Airway epithelial cell (primary cell): ENCODE measurements at places on chromosomes 1 and 21. TPM values are rescaled to one million over a fixed set of nuclear protein-coding genes. Genes with fewer than 3 reads are reported as not detected.

PHACTR4 gene
- total RNA-seq: 18.1 and 18.2 TPM in 2 replicates

PLCH2 gene
- 79.0 and 100 TPM in 2 replicates for total RNA-seq

HSF2BP gene
- total RNA-seq: 5.5 and 10.6 TPM in 2 replicates

PRR9 gene
- total RNA-seq: not detected in 2 replicates

LINGO4 gene
- not detected in 2 replicates for total RNA-seq

LCE1F gene
- not detected in 2 replicates for total RNA-seq

KPRP gene
- not detected in 2 replicates for total RNA-seq

ERICH3 gene
- 0.07 TPM in 1 of 2 replicates, not detected in the other for total RNA-seq

FLG2 gene
- under 0.01 and 0.05 TPM in 2 replicates for total RNA-seq

RNU1-1 gene
- total RNA-seq: under 0.01 TPM in 2 replicates

NPR1 gene
- total RNA-seq: not detected in 2 replicates

LAMB3 gene
- 652 and 749 TPM in 2 replicates for total RNA-seq

SPRR4 gene
- not detected in 2 replicates for total RNA-seq

SNRPE gene
- total RNA-seq: 87.5 and 108 TPM in 2 replicates

OR2T3 gene
- total RNA-seq: not detected in 2 replicates

NTMT2 gene
- total RNA-seq: not detected in 2 replicates

NES gene
- total RNA-seq: 0.85 and 0.93 TPM in 2 replicates

PATJ gene
- total RNA-seq: 25.4 and 29.6 TPM in 2 replicates

TTLL10 gene
- total RNA-seq: not detected in 2 replicates

DNM3 gene
- total RNA-seq: 2.0 and 2.8 TPM in 2 replicates

ERG gene
- total RNA-seq: 0.14 TPM in 1 of 2 replicates, not detected in the other

PGLYRP4 gene
- total RNA-seq: 3.5 and 10.7 TPM in 2 replicates

SLC22A15 gene
- total RNA-seq: 3.3 and 5.1 TPM in 2 replicates

CCDC27 gene
- total RNA-seq: not detected in 2 replicates

CFAP74 gene
- total RNA-seq: 0.07 TPM in 1 of 2 replicates, not detected in the other

CNR2 gene
- not detected in 2 replicates for total RNA-seq

COL16A1 gene
- 97.7 and 98.1 TPM in 2 replicates for total RNA-seq

DCDC2B gene
- not detected in 2 replicates for total RNA-seq

CHTOP gene
- total RNA-seq: 43.7 and 46.6 TPM in 2 replicates

FCRL2 gene
- not detected in 2 replicates for total RNA-seq

CELA3B gene
- not detected in 2 replicates for total RNA-seq

NMNAT2 gene
- total RNA-seq: under 0.01 TPM in 1 of 2 replicates, not detected in the other

IGSF21 gene
- total RNA-seq: not detected in 2 replicates

KRTAP10-11 gene
- not detected in 2 replicates for total RNA-seq

STRIP1 gene
- total RNA-seq: 24.3 and 25.1 TPM in 2 replicates

PTPRF gene
- total RNA-seq: 152 and 214 TPM in 2 replicates

KRTAP10-6 gene
- total RNA-seq: not detected in 2 replicates

FMOD gene
- total RNA-seq: 0.05 TPM in 1 of 2 replicates, not detected in the other

XCL1 gene
- not detected in 2 replicates for total RNA-seq

C1QA gene
- total RNA-seq: not detected in 2 replicates

CD244 gene
- 0.07 TPM in 1 of 2 replicates, not detected in the other for total RNA-seq

BMP8B gene
- total RNA-seq: under 0.01 and 0.07 TPM in 2 replicates

SLC30A10 gene
- 0.07 TPM in 1 of 2 replicates, not detected in the other for total RNA-seq

MYOC gene
- not detected in 2 replicates for total RNA-seq

CYP4A11 gene
- not detected in 2 replicates for total RNA-seq

ATP8B2 gene
- 15.3 and 26.4 TPM in 2 replicates for total RNA-seq

PALMD gene
- total RNA-seq: 9.6 and 13.6 TPM in 2 replicates

TAS1R1 gene
- not detected in 2 replicates for total RNA-seq

MTHFR gene
- 10.2 and 13.8 TPM in 2 replicates for total RNA-seq

ACKR1 gene
- total RNA-seq: not detected in 2 replicates

FLG gene
- total RNA-seq: 1.3 and 2.3 TPM in 2 replicates
